ENCODE measurements at places on chromosomes 2 and 18. TPM values are rescaled to one million over a fixed set of nuclear protein-coding genes. Genes with fewer than 3 reads are reported as not detected.

- DNase-seq = peak; percentile 61
Measured at GRCh38 chr2:206084870-206085741, 868 bp downstream of the INO80D start.

DNA sequence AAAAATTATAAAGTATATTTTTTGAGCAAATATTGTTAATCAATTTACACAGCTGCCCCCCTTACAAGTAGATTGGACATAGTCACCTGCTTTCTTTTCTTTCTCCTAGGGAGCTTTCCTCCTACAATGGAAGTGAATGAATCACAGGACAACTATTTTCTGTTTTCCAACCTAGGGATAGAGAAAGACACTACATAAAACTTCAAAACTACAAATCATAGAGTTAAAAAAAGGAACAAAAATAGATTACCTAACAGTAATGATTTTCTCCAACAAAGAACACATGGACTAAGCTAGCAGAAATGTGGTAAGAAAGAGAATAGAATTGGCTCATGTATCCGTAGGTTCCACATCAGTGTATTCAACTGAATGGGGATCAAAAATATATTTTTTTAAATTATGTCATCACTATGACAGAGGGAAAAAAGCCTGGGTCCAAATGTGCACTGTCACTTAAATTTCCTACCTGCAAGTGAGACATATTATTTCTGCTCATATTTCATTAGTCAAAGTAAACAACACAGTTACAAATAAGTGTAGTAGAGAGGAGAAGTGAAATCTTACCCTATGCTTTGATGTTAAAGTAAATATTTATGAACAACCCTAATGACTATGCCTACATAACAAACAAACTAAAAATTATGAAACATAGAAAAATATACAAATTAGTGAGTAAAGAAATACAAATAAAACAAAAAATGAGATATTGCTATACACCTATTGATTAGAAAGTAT, 756.7 kb downstream of the SOCS6 start:
- DNase-seq = no peak

- DNase-seq = no peak
Measured at GRCh38 chr2:221549143-221549542, 23.0 kb downstream of the EPHA4 start.

DNA sequence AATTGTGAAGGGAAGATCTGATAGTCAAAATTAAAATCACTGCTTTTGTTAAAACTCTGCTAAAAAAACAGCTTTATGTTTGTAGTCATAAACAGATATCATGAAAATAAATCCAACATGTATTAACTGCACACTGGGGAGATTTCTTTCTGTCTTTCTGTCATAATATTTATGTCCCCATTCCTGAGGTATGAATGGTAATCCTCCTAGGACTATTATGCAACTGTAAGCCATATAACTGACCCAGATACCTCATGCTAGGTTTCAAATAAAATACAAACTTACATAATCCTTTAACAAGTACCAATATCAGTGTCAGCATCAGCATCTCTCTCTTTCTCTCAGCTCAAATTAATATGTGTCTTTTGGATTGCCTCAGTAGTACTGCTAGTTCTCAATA, 18.2 kb downstream of the IFIH1 start:
- DNase-seq = no peak

NEDD4L gene
- 3.6 TPM for total RNA-seq

GRCh38 chr2:85791704-85792565, 38.1 kb downstream of the ATOH8 start:
- no peak for DNase-seq

- DNase-seq = no peak
Measured at GRCh38 chr2:67877301-67877700, 185.5 kb downstream of the C1D start.

LBX2 gene
- not detected for total RNA-seq

GRCh38 chr18:46560671-46561045, 96.4 kb downstream of the LOXHD1 start:
- no peak for DNase-seq

DNA sequence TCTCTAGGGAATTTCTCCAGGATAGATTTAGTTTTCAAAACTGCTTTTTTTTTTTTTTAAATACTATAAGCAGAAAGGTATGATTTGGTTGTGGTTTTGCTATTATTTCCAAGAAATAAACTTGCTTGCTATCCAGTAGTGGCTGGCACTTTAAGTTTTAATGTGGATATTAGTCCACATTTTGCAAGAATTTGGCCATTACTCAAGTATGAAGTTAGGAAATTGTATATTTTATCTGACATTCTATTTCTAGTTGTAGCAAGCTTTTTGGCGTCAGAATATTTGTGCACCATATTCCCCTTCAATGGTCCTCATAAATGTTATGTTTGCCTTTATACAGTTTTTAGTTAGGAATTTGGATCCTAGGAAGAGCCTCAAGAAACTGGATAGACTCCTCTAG, 226.3 kb downstream of the ZNF521 start:
- DNase-seq = no peak

GRCh38 chr2:88355486-88355885, 97.0 kb downstream of the FOXI3 start:
- no peak for DNase-seq

SIGLEC15 gene
- total RNA-seq = not detected

DNA sequence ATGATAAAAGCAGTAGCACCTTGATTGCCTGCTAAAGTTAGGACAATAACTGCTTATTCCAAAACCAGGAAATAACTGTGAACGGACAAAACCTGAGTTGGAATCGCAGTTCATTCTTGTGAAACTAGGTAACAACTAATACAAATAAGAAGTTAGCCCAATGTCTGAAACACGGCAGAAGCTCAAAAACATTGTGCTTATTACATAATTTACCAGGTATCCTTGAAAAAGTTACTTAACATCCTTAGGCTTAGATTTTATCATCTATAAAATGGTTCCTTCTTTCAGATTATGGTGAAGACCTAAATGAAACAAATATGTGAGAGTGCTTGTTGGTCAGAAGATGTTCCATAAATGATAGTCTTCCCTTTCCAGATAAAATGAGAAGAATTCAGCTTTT, 32.4 kb downstream of the RTN4 start:
- DNase-seq = no peak

GRCh38 chr2:57759131-57759530, 287.5 kb upstream of the VRK2 start:
- DNase-seq = no peak

PECR gene
- total RNA-seq = 5.3 TPM

GRCh38 chr18:78240101-78240500, 739.5 kb upstream of the SALL3 start:
- DNase-seq = no peak

SPP2 gene
- total RNA-seq = not detected

UGT1A5 gene
- total RNA-seq = not detected

GRCh38 chr2:81658227-81658626, 1353.7 kb upstream of the LRRTM1 start:
- no peak for DNase-seq

PRSS56 gene
- total RNA-seq = not detected

GRCh38 chr2:54061272-54061671, 54.1 kb upstream of the ACYP2 start:
- DNase-seq = no peak

ST6GAL2 gene
- total RNA-seq = not detected

DNA sequence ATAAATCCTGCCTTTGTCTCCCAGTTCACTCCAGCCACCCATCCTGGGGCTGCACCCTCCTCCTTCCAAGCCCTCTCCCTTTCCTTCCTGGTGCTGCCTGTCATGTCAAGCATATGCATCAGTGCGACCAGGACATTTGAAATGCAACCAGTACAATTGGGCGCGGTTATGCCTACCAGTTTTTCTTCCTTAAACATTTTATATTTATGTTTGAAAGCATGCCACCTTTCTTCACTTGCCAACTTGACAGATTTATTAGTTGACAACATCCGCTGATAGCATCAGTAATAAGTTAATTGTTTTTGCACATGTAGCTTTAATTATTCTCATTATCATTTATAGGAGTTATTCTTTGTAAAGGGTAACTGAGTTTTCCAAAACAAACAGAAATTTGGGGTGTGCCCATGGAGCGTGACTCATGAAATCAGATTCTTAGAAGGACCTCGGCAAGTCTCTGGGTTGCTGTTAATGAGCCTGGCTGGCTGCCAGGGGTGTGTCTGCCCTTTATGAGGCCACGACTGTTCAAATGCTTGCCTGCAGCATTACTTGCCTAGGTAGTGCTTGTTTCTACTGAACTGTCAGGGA, 32.8 kb upstream of the IL1B start:
- DNase-seq = no peak

- no peak for DNase-seq
Measured at GRCh38 chr2:200486529-200486928, 23.3 kb downstream of the KCTD18 start.

ZSCAN30 gene
- 9.1 TPM for total RNA-seq

GRCh38 chr2:187168720-187169713, 279.0 kb downstream of the CALCRL start:
- peak; percentile 16 for DNase-seq

DNA sequence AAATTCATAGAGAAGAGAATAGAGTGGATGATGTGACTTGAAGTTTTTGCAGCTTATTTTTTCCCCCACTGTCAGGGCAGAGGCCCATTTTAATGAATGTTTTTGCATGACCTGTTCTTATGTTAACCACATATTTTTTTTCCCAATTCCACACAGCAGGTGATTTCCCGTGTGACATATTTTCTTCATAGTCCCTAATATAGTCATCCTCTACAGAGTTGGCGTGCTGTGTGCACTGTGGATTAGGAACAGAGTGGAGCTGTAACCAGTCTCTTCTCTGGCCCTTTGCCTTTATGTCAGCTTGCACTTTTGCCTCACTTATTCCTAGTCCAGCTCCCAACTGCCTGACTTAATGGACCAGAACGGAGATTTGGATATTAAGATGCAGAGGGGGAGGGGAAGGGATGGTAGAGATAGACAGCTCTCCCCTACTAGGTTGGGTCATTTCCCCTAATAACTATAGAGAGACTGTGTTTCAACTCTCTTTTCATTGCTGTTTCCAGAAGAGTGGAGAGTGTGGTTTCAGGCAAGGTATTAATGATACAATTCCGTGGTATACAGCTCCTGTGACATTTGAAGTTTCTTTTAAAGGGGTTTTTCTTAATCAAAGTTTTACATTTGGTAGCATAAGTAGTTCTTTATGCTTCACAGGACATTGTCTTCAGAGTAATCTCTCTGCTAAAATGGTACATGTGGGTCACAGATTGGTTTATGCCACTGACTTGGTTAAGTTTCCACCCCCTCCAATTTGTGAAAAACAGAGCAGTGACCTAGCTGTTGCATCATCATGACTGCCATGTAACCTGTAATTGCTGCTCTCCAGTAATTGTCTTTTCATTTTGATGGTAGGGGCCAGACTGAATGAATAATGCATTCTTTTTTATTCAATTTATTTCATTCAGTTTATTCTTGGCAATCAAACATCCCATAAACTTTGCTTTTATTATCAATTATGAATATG, 161.3 kb downstream of the HAUS1 start:
- DNase-seq = no peak

DNA sequence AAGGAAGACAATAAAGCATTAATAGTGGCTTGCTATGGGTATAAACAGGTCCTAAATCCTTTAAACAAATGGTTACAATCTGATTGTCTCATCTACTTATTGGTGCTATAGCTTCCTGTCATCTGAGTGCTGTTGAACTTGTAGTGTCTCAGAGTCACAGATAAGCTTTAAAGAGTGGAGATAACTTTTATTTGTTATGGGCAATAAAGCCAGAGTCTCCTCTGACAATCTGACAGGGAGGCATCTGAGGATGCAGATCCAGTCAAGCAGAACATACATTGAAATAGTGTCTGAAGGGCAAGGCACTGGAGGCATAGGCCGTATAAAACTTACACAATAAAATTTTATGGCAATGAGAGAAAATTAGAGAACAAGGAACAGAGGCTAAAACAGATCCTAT, 1132.4 kb upstream of the CDH2 start:
- no peak for DNase-seq

PDE1A gene
- not detected for total RNA-seq

DNA sequence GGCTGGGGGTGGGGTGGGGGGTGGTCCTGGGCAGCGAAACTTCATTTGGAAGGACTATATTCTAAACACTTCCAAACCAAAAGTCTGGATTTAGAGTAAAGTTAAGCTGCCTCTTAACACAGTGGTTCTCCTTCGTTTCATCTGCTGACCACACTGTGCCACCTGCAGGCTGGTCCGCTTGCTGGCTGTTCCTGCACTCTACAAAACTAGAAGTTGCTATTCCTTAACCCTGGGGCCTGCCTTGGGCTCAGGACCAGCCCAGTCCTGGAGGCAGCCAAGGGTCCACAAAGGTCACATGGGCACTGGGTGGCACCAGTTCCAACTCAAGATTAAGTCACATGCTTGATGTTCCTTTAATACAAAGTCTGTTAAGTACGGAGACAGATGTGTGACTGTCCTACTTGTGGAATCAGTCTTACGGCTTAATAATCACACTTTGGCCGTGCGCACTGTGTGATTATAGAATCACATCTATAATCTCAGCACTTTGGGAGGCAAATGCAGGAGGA, 195.4 kb downstream of the FAM210A start:
- peak; percentile 34 for DNase-seq

DNA sequence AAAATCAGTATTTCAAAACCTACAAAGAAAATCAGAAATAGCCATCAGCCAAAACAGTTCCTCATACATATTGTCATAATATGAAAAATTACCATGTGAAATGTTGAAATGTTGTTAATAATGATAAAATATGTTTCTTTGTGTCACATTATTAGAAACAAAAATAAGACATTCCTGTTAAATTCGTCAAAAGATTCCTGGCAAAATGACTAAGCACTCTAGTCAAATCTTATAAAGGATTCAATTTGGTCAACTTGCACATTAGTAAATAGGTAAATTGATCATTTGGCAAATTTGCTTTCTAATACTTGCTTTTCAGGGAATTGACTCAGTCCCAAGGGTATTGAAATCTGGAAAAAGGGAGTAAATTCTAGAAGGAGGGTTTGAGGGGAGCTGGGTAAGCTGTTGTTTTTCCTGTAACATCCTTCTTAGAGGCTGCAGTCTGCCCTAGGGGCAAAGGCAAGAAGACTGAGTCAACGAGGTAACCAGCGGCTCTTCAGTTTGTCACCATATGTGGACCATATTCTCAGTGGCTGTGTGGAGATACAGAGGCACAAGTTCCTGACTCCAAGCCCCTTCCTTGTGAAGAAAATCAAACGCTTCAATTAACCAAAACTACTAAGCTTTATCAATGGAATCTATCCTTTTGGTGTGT, 482.3 kb downstream of the TNS1 start:
- DNase-seq = no peak

SLC14A1 gene
- total RNA-seq = not detected

SULT1C4 gene
- not detected for total RNA-seq

DNA sequence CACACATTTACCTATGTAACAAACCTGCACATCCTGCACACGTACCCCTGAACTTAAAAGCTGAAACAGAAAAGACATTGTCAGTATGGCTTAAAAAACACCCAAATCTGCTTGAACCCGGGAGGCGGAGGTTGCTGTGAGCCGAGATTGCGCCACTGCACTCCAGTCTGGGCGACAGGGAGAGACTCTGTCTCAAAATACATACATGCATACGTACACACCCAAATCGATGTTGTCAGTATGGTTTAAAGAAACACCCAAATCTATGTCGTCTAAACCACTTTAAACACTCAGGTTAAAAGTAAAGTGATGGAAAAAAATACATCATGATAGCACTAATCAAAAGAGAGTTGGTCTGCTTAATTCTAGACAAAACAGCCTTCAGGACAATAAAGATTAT, 257.5 kb downstream of the RPRM start:
- no peak for DNase-seq

- DNase-seq = no peak
Measured at GRCh38 chr2:9212010-9212635, 5.5 kb downstream of the ASAP2 start.

ITPRIPL1 gene
- total RNA-seq = 8.1 TPM

Measured in OCI-LY7 (cell line).